ENCODE measurements at places on chromosomes 1 and 21. TPM values are rescaled to one million over a fixed set of nuclear protein-coding genes. Genes with fewer than 3 reads are reported as not detected.
A peak's percentile ranks its signal among the peaks of the same experiment; 100 is the strongest.

CTH gene
- total RNA-seq = 4.9 TPM

ITLN2 gene
- total RNA-seq = not detected

ANXA9 gene
- 3.6 TPM for total RNA-seq

GRCh38 chr1:2588661-2589430, 2.3 kb downstream of the PRXL2B start:
- H3K4me1 ChIP-seq = no peaks in the 10 kb centered on the region
- no peak overlapping the region for H3K27ac ChIP-seq
- peaks cover 2% of the 10 kb centered on the region for H3K27me3 ChIP-seq
- H3K36me3 ChIP-seq = no peaks in the 10 kb centered on the region
- DNase-seq = no peak

- DNase-seq = no peak
- no peak overlapping the region for H3K4me3 ChIP-seq
- H3K27me3 ChIP-seq = no peaks in the 10 kb centered on the region
- no peak overlapping the region for H3K27ac ChIP-seq
- H3K36me3 ChIP-seq = no peaks in the 10 kb centered on the region
Measured at GRCh38 chr1:95255826-95256225, 21.8 kb downstream of the RWDD3 start.

DNA sequence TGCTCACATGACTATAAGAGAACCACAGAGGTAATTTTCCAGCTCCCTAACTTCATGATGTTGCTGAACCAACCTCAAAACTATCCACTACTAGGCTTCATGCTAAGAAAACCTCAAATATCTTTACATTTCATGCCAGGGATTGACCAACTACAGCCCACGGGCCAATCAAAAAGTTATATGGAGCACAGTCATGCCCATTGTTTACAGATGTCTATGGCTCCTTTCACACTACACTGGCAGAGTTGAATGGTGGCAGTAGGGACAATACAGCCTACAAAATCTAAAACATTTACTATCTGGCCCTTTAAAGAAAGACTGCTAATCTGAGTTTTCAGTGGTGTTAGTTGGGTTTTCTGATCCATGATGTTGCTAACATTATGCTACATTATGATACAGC, 154.8 kb downstream of the TM2D1 start:
- H3K4me1 ChIP-seq = no peaks in the 10 kb centered on the region
- H3K27ac ChIP-seq = no peak overlapping the region
- no peak overlapping the region for H3K4me3 ChIP-seq
- H3K27me3 ChIP-seq = no peaks in the 10 kb centered on the region
- DNase-seq = no peak
- no peaks in the 10 kb centered on the region for H3K36me3 ChIP-seq

DNA sequence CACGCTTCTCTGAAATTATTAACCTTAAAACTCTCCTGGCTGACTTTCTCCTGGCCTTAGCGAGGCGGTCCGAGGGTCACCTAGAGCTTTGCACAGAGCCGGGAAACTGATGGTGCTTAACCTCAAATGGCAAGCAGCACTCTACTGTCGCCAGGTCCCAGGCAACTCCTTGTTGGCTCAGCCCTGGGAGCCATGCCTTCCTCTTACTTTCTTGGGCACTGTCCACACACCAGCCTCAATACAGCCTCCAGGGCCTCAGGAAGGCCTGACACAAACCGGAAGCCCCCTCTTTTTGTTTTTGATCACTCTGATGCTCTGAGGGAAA, 3.8 kb downstream of the TRABD2B start:
- peak overlapping the region; percentile 52 for H3K27ac ChIP-seq
- H3K4me3 ChIP-seq = no peak overlapping the region
- H3K4me1 ChIP-seq = no peaks in the 10 kb centered on the region
- DNase-seq = no peak
- no peaks in the 10 kb centered on the region for H3K27me3 ChIP-seq
